Cardiac septum (tissue), 1 donor: ENCODE measurements at places on chromosomes 1 and 21. TPM values are rescaled to one million over a fixed set of nuclear protein-coding genes. Genes with fewer than 3 reads are reported as not detected.

- no peak for DNase-seq
Observed at GRCh38 chr1:175511496-175511895, 231.9 kb downstream of the TNR start.

GRCh38 chr1:236407059-236407458 is 13.0 kb downstream of the EDARADD start:
- DNase-seq: no peak

DNA sequence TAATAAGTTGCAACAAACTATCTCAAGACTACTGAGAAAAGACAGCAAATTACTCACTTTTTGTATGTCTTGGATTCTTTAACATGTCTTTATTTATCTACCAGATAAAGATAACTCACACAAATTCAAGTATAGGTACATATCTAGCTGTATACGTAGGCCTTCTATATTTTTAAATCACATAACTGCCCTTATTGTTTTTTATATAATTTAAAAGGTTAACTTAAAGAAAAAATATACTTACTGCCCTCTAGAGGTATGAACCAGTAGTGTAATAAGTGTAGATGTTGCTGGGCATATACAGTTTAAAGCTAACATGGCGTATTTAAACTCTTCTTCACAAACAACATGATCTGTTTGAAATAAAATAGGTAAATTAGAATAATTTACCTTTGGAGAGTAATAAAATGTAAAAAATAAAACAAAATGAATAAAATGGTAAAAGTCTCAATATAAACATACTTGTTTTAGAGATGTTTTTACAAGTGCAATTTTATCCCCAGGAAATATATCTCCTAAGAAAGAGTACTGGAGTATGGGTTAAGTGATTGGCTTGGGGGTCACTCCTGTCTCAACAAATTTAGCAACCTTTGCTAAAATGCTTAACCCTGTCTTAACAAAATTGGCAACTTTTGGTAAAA is 235.2 kb downstream of the KCNT2 start:
- DNase-seq: no peak

DNA sequence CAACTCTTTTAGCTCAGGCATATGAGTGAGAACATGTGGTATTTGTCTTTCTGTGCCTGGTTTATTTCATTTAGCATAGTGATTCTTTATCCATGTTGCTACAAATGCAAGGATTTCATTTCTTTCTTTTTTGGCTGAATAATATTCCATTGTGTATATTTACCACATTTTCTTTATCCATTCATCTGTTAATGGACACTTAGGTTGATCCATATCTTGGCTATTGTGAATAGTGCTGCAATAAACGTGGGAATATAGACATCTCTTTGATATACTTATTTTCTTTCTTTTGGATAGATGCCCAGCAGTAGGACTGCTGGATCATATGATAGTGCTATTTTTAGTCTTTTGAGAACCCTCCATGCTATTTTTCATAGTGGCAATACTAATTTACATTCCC is 30.8 kb downstream of the ASB17 start:
- DNase-seq: no peak

GRCh38 chr1:216632980-216633379 is 90.2 kb downstream of the ESRRG start:
- DNase-seq: no peak

GRCh38 chr1:16386454-16387113 is 19.5 kb downstream of the SZRD1 start:
- no peak for DNase-seq

DNA sequence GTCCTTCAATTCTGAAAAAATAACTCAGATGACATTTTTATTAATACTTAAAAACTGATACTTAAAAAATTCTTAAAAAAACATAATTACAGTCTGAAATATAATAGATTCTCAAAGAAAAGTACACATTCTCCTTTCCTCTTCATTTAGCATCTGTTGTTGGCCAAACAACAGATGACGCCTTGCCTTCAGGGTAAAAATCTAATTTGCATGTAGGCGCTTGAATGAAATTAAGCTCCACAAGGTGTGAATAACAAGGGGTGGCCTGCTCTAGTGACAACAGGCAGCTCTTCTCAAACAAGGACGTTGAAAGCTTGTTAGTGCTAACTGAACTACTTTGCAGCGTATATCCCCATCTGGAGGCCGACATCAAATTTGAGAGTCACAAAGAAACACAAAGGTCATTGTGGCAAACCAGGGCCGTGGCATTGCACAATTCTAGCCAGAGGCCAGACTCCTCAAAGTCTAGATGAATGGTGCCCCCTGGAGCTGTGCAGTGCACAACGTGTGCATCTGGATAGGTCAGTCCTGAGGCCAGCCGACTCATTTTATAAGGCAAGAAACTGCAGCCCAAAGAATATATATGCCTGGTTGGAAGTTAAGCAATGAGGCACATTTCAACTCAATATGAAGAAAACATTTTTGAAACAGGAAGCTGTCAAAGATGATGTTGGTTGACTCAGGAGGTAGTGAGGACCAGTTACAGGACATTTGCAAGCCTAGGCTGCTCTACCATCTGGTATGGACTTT is 459.2 kb upstream of the RUNX1 start:
- peak; percentile 84 for DNase-seq

DNA sequence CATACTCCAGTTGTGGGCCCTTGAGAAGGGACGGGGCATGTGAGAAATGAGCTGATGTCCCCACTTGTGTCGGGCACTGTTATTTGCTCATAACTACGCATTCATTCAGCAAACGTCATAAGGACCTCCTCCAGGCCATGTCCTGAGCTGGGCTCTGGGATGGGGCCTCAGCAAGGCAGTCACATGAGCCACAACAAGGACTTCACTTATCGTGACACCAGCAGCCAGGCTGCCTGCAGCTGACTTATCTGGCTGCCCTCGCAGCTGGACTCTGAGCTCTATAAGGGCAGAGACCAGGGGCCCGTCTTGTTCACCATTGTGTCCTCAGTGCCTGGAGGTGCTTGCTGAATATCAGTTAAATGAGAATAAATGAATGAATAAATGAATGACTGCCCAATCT is 37.5 kb upstream of the GRIK3 start:
- no peak for DNase-seq

Gene SLC45A1
- 1.8 TPM for total RNA-seq
